Activated T-helper 1 cell treated with anti-CD3 and anti-CD28 coated beads, Interleukin-2, amount 50 U/mL, for 16 hours (primary cell): ENCODE measurements at places on chromosomes 1 and 21.

DNA sequence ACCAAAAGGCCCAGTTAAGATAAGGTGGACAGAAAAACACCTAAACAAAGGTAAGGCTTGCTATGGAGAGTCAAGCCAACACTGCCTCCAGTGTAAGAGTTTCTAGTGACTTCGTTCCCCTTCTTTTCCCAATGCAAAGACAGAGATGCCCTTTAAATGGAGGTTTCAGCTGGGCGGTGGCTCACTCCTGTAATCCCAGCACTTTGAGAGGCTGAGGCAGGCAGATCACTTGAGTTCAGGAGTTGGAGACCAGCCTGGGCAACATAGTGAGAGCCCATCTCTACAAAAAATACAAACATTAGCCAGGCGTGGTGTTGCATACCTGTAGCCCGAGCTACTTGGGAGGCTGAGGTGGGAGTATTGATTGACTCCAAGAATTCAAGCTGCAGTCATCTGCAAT is 24.0 kb upstream of the COL6A1 start:
- no peak for DNase-seq

GRCh38 chr1:201565024-201565730 is 26.2 kb downstream of the NAV1 start:
- no peak for DNase-seq

DNA sequence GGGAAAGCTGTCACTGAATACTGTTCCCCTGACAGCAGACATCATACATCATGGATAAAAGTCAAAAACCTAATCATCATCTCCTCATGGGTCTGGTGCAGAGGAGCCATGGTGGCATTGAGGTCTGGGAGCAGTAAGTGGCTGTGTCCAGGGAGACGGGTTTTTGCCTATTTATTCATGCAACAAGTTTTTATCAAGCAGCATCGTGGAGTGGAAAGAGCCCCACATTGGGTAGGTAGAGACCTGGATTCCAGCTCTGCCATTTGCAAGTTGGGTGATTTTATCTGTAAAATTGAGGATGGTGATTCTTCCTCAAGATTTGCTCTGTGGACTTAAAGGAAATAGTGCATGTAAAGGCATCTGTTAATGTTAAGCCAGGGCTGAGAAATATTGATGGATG is 4.2 kb downstream of the CACHD1 start:
- DNase-seq, result no peak

DNA sequence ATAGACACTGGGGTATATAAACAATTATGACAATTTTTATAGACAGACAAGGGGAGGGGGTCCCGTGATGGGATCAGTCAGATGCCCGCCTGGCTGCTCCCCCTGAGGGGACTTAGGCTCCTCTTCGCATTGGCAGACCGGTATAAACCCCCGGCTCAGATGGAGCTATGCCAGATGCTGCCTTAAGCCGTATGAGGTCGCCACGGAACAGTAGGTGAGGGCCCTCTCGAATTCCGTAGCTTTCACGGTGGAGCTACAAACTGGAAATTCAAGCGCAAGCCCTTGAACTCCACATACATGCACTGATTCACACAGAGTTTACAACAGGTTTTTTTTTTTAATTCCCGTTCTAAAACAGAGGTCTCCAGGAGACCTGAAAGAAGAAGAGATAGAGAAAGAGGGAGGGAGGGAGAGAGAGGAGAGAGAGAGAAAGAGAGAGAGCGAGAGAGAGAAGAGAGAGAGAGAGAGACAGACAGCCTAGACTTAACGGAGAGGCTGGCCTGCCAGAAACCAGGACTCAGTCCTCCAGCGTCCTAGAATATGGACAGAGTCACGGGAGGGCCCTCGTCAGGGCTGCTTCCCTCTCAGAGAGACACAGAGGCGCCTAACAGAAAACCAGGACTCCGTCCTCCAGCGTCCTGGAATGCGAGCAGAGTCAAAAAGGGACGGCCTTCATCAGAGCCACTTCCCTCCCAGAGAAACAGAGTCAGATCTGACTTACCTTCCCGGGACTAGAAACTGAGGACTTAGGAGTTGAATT is 24.4 kb upstream of the TMEM54 start:
- no peak for DNase-seq

DNA sequence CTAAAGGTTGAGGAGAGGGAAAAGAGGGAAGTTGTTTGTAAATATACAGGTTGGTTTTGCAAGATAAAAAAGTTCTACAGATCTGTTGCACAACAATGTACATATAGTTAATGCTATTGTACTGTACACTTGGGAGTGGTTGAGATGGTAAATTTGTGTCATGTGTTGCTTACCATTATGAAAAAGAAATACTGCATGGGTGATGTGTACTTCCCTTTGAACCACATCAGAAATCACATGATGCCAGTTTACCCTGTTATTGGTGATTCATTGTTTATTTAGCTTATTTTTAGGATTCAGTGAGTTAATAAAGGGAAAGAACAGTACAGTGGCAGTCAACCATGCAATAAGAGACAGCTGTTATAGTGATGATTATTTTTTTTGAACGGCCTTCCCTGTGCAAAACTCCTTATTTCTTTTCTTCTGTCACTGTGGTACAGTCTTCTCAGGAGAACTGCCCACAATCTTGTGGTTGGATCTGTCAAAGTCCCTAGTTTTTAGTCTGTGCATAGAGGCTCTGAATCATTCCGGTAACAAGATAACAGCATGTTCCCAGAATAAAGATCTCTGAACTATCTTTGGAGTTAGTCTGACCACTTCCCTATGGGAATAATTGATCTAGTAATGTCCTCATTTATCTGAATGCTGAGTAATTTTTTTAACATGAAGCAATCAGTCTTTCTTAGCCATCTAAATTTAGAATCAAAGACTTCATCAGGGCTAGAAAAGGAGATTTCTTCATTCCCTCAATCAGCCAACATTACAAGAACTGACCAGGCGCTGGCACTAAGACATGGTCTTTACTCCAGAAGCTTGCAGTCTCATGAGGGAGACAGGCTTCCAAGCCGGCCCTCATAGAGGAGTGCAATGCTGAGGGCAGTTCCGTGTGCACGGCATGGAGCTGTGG is 84.2 kb downstream of the SH3GLB1 start:
- DNase-seq, result no peak

- no peak for DNase-seq
Observed at GRCh38 chr1:61776091-61776490, 33.8 kb downstream of the PATJ start.

GRCh38 chr1:214864896-214865688 is 217.4 kb upstream of the KCNK2 start:
- DNase-seq, result no peak

- no peak for DNase-seq
Observed at GRCh38 chr1:247295274-247295684, 36.4 kb downstream of the ZNF496 start.

DNA sequence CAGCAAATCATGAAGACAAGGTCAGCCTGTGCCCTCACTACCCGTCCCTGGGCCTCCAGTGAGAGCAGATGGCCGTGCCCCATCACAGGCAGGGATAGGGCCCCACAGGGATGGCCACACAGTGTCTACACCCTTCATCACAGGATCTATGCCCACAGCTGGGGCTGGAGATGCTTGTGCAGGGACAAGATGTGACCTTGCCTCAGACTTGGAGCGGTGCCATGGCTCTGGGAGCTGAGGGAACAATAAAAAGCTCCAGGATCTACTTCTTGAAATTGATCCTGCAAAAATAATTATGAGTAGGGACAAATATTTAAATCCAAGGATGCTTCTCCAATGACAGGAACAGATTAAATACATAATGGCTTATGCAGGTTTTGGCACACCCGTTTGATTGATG is 25.4 kb upstream of the TCEA3 start:
- DNase-seq, result no peak

- DNase-seq, result no peak
Observed at GRCh38 chr1:48760857-48761256, 15.8 kb downstream of the BEND5 start.

DNA sequence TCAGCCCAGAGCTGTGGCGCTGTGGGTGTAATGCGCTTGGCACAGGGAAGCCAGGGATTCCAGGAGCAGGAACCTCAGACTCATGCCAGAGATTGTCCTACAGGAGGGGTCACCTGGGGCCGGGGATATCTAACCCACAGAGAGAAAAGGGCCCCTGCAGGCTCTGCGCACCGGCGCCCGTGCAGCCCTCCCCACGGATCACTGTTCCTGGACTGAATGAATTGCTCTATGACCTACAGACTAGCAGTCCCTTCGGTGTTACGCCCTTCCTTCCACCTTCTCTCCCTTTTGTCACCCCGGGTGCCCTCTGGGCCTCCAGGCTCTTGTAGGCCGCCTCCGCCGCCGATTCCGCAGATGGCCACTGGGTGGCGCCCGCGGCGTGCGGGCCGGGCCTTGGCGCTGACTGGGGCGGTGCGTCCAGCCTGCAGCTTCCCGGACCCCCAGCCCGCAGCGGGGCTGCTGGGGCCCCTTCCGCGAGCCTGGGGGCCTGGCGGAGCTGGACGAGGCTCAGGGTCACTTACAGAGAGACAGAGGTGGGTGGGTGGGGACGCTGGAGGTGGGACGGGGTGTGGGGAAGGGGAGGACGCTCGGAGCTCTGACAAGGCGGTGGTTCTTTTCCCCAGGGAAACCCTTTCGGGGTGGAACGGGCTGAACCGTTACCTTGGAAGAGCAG is 101.3 kb downstream of the IER5 start:
- peak; percentile 67 for DNase-seq

DNA sequence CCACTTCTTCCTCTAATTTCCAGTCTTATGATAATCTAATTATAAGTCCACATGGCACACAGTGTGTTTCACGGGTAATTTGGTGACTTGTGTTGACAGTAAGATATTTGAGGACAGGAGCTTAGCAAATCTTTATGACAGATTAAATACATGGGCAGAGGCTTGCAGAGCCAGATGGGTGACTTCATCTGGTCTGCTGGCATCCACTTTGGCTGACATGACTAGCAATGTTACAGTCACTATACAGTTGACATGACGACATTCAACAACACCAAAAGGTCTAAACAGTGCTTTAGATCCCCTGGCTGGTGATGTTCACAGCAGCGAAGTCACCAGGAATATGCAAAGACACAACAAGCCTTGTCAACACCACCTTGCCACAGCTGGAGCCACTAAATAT is 147.2 kb downstream of the ETS2 start:
- DNase-seq, result no peak

DNA sequence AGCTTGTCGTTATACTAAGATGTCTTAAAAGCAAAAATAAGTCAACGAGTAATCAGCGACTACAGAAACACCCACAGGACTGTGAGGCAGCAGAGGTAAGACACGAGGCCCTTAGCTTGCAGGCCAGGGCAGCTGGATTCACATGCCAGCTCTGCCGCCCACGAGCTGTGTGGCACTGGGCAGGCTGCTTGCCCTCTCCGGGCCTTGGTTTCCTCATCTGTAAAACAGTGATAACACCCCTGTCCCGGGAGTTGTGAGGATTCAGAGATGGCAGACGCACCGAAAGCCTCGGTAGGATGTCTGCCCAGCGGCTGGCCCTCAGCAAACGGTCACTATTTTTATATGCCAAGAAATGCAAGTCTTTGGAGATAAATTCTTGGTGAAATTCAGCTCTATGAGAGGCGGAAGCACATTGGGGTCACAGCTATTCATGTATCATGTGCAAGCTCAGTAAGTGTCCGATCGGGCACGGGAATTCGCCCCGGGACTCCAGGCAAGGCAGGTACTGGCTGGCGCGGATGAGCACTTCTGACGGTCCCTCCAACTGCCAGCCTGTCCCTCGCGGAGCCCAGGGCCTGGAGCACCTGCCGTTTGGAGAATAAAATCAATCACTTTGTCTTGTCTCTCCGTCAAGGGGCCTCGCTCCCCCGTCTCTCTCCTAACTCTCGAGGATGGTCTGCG is 1.1 kb downstream of the C2CD2 start:
- no peak for DNase-seq

- no peak for DNase-seq
Observed at GRCh38 chr1:21297975-21298374, 7.7 kb upstream of the ECE1 start.

GRCh38 chr1:91529856-91530255 is 29.2 kb downstream of the CDC7 start:
- DNase-seq, result no peak

DNA sequence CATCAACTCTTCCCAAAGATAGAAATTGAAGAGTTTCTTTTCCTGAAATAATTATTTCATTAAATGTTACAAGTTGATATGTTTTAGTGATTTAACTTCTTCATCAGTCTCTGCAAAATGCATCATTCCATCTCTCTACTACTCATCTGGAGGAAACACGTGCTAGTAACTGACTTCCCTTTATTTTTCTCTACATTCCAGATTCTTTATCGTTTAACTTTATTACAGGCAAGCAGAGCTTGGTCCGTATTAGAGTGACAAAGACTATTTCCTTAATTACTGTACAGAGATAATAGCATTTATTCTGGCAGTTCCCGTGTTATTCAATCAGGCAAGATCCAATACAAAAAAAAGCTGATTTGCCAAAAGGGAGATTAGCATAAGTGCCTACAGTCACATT is 88.6 kb downstream of the TM2D1 start:
- DNase-seq, result no peak

- DNase-seq, result no peak
Observed at GRCh38 chr1:178342745-178343144, 154.0 kb downstream of the CLEC20A start.

DNA sequence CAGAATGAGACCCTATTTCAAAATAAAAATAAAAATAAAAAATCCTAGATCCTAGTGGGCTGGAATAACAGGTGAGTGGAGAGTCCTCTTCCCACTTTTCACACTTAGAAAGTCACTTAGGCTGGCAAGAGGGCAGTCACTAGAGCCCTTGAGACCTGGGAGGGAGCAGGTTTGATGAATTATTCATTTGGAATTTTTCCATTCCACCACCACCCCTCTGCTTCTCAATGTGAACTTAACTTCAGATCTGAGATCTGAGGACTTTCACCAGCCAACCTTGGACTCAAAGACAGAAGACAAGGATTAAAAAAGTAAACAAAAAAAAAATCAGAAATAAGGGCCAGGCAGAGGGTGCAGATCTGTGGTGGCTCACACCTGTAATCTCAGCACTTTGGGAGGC is 16.5 kb downstream of the AKR7A3 start:
- DNase-seq, result no peak

GRCh38 chr1:168720839-168721238 is 8.2 kb downstream of the DPT start:
- no peak for DNase-seq

- DNase-seq, result no peak
Observed at GRCh38 chr1:202154766-202155477, 5.5 kb downstream of the PTPN7 start.

- DNase-seq, result no peak
Observed at GRCh38 chr1:200938955-200939354, 44.3 kb downstream of the INAVA start.

- no peak for DNase-seq
Observed at GRCh38 chr21:45373991-45374816, 30.8 kb upstream of the COL18A1 start.

DNA sequence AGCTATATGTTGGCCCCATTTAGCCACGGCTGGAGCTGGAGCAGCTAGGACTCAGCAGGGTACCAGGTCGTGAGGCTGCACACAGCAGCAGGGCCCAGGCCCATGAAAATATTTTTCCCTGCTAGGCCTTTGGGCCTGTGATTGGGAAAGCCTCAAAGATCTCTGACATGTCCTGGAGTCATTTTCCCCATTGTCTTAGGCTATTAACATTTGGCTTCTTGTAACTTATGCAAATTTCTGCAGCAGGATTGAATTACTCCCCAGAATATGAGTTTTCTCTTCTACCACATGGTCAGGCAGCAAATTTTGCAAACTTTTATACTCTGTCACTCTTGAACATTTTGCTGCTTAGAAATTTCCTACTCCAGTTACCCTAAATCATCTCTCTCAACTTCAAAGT is 11.2 kb downstream of the CFHR2 start:
- no peak for DNase-seq
